GM04504 (cell line): ENCODE measurements at places on chromosomes 6 and 20.

DNA sequence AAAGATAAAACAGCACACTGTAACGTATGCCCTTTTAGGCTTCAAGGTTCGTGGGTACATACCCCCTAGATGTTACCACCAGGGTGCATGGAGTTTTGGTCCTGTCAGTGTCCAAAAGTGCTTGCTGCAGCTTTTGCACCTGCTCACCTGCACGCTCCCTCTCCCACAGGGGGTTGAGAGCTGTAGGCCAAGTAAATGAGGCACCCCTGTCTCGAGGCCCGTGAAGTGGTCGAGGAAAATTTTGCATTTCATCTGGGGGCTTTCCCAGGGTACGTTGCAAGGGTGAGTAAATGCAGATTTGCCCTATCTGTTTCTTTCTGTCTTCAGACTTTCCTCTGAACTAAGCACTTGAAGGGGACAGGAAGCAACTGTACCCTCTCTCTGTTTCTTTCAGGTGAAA is 136.0 kb downstream of the THBS2 start:
- DNase-seq = no peak

- DNase-seq = no peak
Observed at GRCh38 chr6:30394139-30394538, 49.2 kb downstream of the RPP21 start.

GRCh38 chr6:139473231-139473701 is 98.8 kb upstream of the CITED2 start:
- DNase-seq = peak; percentile 19

DNA sequence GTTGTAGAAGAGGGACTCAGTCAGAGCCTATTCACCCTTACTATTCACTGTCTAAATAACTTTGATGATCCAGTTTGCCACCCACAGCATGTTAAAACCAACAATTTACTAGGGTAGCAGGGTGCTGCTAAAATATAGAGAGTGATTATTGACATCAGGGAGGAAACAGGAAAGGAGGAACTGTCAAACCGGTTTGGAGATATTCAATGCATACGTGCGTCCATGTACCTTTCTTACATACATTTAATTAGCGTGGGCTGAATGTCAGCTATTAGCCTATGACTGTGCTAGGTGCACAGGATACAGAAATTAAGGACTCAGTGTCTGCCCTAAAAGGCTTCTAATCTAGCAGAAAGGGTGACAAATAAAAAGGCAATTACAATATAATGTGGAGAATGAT is 57.2 kb downstream of the IL20RA start:
- DNase-seq = no peak

- DNase-seq = peak; percentile 9
Observed at GRCh38 chr6:37483917-37484785, 15.5 kb downstream of the CCDC167 start.

- peak; percentile 40 for DNase-seq
Observed at GRCh38 chr6:32086661-32087573, 22.2 kb downstream of the TNXB start.

GRCh38 chr6:157113389-157113788 is 209.9 kb downstream of the TMEM242 start:
- no peak for DNase-seq

DNA sequence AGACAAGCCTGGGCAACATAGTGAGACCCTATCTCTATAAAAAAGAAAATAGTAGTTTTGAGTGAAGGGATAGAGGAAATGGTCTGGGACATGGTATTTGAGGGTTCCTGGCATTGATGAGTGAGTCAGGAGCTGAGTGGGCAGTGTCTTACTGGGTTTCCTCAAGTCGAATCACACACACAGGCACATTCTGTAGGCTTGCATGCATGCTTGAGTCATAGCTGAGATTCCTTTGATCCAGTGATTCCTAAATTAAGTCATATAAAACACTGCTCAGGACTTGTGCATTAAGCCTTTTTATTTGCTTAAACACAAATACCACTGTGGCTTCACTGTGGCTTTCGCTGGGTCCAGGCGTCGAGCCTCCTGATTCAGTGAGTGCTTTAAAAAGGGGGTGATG is 71.8 kb upstream of the TMEM181 start:
- DNase-seq = peak; percentile 81

DNA sequence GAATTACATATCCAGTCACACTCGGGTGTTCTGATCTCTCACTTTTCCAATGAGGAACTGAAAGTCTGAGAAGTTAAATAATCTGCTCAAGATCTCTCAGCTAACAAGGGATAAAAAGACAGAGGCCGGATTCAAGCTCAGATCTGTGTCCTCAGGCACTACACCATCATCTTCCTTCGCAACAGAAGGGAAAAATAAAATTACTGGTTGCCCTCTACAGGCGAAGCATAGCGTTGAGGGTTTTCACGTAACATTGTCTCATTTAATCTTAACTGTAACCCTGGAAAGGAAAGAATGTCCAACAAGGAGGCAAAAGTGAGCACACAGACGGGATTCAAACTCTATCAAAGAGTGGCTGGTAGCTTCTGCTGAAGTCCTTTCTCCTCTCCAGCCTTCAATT is 67.8 kb upstream of the ANKEF1 start:
- no peak for DNase-seq

- no peak for DNase-seq
Observed at GRCh38 chr6:54366667-54367327, 58.6 kb downstream of the TINAG start.

DNA sequence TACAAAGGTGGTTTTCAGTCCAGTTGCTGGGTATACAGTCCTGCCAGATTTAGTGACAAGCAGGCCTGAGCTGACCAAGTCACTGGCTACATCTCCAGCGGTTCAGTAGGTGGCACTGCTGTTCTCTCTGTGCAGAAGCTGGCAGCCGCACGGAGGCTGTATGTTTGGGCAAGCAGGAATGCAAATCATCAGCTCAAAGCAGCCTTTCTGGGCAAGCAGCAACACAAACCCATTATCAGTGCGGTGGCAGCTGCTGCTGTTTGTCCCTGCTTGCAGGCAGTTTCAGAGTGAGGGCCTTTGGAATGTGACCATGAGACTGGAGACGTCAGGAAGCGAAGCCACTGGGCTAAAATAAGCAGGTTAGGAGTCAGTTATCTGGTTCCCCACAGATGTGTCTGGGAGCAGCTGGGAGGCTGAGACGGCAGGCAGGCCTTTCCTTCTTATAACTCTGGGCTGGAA is 72.5 kb downstream of the TXLNB start:
- peak; percentile 83 for DNase-seq

DNA sequence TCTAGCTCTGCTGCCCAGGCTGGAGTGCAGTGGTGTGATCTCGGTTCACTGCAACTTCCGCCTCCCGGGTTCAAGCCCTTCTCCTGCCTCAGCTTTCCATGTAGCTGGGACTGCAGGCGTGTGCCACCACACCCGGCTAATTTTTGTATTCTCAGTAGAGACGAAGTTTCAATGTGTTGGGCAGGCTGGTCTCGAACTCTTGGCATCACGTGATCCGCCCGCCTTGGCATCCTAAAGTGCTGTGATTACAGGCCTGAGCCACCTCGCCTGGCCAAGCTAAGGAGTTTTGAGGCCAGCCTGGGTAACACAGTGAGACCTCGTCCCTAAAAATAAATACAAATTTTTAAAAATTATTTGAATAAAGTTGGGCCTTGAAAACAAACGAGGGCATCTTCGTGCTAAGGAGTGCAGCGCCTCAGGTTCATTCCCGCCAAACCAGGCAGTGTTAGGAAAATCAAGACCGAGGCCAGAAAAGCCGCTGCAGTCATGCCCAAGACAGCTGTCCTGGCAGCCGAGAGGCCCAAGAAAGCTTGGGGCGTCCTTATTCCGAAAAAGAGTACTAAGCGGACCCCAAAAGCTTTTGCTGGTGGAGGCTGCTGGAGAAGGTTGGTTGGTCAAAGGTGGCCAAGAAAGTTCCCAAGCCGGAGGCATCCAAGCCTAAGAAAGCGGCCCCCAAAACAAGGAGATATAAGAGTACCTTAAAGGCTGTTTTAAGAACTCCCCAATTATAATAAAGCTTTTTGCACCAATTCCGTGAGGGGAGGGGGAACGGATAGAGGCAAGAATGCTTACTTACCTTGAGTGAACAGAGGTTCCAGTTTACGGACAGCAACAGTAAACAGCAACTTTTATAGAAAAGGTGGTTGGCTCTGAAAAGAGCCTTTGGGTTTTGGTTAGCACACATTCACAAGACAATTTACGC is 109.0 kb downstream of the HFE start:
- no peak for DNase-seq

- DNase-seq = no peak
Observed at GRCh38 chr6:46199387-46199786, 28.6 kb upstream of the ENPP5 start.

GRCh38 chr6:72716916-72717315 is 95.1 kb downstream of the KCNQ5 start:
- DNase-seq = no peak
